Stimulated activated CD4-positive, alpha-beta T cell treated with anti-CD3 and anti-CD28 coated beads, Interleukin-1b, Interleukin-23, amount 100 ng/mL, for 4 hours (primary cell): ENCODE measurements at places on chromosomes 12 and 14.

DNA sequence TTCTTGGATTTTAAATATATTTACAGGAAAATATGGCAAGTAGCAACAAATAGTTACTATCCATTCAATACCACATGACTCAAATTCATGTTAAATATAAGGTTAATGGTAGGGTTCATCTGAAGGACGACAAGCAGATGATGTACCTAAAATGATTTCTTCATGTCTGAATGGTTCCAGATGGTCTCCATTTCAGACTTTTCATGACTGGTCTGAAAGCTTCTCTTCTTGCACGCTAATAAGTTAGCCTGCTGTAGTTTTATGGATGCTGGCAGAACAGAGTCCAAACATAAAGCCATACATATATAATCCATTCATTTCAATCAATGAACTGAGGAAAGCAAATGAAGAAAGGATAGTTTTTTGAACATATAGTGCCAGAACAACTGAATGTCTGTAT is 257.0 kb upstream of the MGAT4C start:
- no peak for DNase-seq

- DNase-seq: no peak
Measured at GRCh38 chr14:22429546-22430294, 159.3 kb downstream of the DAD1 start.

DNA sequence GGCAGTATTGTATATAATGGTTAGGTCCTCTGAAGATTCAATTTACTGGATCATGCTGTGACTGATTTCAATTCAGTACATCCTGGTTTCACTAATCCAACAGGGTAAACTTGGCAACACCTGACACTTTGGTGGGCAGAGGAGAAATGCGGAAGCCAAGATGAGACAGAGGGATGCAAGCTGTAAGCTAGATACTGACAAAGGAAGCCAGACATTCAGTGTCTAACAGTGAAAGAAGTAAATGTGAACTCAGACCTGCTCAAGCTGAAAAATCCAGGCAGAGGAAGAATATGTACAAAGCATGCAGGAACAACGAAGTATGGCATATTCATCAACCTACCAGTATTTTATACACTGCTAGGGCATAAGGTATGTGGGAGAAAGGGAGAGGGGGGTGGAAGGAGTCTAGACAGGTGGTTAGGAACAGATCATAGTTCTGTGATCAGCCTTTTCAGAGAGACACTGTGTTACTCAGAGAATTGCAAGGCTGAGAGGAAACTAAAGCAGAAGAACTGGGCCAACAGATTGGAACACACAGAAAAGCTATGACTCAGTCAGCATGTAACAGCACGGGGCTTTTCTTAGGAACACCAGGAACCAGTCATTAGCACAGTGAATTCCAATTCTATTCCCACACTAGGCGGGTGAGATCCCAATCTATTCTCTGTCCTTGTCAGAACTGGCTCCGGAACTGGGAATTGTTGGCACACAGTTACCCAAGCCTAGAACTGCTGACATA is 40.3 kb downstream of the NELL2 start:
- DNase-seq: no peak

DNA sequence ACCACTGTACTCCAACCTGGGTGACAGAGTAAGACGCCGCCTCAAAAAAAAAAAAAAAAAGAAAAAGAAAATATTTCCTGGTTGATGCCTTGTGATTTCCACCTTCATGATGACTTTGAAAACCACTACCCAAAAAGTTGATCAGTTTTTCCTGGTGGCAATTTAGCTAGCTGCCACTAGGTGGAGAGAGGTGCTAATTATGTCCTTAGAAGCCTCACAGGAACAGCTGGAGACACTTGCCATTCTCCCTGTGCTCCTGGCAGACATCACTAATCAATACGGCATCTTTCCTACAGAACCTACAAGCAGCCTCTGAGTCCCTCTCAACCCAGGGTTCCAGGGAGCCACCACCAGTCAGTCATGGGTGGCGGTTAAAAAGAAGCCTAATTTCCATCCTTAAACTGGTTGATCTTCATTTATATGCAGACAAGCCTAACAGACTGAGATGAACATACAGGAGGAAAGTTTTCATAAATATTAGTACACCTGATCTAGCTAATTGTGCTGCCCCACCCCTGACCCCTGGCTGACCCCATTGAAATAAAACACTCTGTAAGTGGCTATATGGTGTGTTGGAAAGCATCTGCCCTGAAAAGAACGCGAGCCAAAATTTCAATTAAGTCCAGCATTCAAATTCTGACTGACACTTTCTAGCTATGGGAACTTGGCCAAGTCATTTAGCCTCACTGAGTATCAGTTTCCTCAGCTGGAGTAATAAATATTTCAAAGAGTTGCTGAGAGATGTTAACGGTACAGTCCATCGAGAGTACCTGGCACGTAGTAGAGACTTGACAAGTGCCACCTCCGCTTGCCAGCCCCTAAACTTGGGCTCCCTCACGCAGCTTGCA is 6.2 kb upstream of the OAS1 start:
- DNase-seq: peak; percentile 31

GRCh38 chr14:85439696-85440328 is 90.1 kb upstream of the FLRT2 start:
- no peak for DNase-seq

DNA sequence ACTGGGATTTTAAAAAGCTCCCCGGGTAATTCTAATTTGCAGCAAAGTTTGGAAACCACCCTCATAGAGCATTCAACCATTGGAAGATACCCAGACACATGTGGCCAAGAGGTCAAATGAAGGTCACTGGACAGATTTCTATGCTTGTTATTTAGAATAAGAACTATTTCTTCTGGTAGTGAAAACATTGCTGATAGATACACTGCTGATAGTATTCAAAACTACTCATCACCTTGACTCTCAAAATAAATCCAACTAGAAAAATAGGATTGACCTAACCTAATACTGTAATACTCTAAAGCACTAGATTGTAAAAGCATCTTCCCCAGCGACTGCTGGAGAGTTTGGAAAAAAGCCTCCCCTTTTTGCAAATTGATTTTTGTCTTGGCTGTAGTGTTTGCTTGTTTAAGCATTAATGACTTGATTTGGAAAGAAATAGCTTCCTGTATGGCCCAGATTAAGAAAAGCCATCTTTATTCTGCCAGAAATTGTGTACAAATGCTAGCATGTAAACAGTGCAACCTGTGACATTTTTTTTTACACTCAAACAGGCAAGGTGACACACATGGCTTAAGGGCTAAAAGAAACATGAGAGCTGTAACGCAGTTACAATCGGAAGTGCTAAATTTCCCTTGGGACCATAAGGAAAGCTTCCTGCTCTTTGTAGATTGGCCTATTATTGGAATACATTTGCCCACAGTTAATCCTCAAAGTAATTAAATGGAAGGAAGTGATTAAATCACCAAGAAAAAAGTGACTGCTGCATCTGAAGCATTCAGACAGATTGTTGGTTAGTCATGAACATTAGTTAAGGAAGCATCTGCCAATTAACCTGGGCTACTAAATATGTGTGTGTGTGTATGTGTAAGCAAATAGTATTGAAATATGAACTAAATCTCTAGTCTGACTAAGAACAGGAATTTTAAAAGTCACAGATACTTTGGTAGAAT is 356.5 kb upstream of the ATP2B1 start:
- no peak for DNase-seq

DNA sequence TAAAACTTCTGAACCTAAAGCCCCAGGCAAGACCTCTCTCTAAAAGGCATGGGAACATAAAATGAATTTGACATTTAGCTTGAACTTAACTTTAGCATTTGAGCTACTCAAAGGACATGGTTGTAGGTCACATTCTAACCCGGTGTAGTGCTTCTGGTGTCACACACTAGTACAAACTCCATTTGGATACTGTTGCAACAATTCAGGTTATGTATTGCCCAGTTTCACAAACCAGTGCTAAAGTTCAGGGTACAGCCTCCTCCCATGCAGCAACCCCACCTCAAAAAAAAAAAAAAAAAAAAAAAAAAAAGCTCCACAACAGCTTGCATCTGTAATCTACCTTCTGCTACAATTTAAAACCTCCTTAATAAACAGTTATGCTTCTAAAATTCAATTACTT is 7.8 kb downstream of the PPTC7 start:
- no peak for DNase-seq

DNA sequence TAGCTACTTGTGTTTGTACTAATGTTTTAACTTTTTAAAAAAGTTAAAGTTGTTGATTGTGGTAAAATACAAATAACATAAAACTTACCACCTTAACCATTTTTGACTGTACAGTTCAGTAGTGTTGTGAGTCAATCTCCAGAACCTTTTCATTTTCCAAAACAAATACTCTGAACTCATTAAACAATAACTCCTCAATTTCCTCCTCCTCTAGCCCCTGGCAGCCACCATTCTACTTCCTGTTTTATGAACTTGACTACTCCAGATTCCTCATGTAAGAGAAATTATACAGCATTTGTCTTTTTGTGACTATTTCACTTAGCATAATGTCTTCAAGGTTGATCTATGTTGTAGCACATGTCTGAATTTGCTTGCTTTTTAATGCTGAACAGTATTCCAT is 299.1 kb upstream of the AMIGO2 start:
- DNase-seq: no peak

- DNase-seq: no peak
Measured at GRCh38 chr12:118377021-118377883, 897 bp downstream of the SUDS3 start.

GRCh38 chr12:2877953-2878732 is 1.1 kb downstream of the RHNO1 start:
- no peak for DNase-seq

DNA sequence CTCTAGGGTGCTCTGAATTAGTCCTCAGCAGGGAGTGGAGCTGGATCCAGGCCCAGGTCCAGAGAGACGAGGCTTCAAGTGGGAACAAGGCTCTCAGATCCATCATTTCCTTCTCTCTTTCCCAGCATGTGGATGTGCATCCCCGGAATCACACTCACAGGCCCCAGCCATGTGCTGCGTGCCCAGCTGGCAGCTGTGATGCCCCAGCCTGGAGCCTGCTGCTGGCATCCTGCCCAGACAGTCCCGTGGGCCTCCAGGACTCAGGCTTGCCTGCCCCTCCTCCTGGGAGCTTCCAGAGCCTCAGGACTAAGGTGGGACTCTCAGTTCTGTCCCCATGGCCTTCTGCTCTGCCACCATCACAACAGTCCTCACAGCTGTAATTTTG is 6.2 kb upstream of the KRT84 start:
- DNase-seq: no peak

GRCh38 chr14:54722791-54723432 is 156.0 kb downstream of the SAMD4A start:
- DNase-seq: no peak

- DNase-seq: no peak
Measured at GRCh38 chr14:103084021-103084919, at the start of gene LBHD2. Gene LBHD2, plus strand, starts transcription at chr14:103084210. Its CDS starts 1,803 bp downstream, at chr14:103086013.

DNA sequence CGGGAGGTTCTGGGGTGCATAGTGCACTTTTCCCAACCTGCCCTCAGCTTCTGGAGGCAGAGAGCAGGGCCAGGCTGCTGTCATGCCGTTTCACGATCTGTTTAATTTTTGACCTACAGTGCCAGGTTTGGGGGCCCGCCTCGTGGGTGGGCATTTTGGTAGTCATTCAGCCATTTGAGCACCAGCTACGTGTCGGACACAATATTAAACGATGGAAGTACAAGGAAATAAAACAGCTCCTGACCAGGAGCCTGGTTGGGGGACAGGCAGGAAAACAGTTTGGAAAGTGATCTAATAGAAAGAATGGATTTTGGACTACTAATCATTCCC is 708 bp downstream of the FNTB start:
- no peak for DNase-seq

GRCh38 chr12:120642121-120642520 is 1.7 kb downstream of the CABP1 start:
- no peak for DNase-seq

DNA sequence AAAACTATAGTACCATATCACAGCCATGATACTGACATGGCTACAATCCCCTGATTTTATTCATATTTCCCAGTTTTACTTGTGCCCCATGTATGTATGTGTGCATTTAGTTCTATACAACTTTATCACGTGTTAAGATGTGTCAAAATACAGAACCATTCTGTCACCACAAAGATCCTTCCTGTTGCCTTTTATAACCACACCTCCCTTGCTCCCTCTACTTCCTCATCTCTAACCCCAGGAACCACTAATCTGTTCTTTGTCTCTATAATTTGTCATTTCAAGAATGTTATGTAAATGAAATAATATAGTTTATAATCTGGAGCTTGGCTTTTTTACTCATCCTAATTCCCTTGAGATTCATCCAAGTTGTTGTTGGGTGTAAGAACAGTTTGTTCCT is 358.4 kb downstream of the DPF3 start:
- DNase-seq: no peak

DNA sequence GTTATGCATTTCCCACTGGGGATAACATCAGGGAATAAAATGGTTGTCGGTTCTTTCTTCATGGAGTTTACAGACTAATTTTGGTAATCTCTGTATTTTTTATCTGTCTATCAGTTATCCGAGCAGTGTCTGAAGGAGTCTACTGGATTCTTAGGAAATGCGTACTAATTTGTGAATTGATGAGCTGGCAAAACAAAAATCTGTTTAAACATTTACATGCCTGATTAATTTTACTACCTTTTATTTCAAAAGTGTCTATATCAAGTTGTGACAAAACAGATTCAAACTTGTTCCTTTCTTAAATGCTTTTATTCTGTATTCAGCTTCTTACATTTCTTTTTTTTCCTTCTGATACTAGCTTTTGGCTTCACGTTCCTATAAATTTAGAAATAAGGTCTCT is 4.4 kb downstream of the RIMKLB start:
- no peak for DNase-seq

DNA sequence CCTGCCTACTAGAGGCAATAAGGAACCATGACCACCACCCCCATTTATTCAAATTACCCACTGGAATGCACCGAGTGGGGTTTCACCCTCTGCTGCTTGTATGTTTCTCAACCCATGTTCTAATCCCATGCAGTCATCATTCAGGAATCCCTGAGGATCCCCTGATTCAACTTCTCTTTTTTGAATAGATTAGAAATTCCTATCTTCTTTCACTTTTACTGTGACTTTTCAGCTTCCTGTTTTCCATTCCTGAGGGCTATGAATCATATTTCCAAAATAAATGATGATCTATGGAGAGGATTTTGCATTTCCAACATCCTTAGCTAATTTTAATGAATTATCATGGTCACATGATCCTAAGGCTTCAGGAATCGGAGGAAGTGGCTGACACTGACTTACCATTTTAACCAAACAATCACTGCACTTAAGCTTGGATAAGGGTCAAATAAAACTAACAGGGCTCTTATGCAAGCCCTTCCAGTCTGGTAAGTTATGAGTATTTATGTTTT is 19.4 kb upstream of the P2RX4 start:
- DNase-seq: no peak

GRCh38 chr14:20460458-20461224 is 593 bp downstream of the PIP4P1 start:
- peak; percentile 35 for DNase-seq

GRCh38 chr14:65926935-65927700 is 514.6 kb downstream of the FUT8 start:
- no peak for DNase-seq

- DNase-seq: no peak
Measured at GRCh38 chr14:36383767-36384431, 63.5 kb upstream of the MBIP start.

DNA sequence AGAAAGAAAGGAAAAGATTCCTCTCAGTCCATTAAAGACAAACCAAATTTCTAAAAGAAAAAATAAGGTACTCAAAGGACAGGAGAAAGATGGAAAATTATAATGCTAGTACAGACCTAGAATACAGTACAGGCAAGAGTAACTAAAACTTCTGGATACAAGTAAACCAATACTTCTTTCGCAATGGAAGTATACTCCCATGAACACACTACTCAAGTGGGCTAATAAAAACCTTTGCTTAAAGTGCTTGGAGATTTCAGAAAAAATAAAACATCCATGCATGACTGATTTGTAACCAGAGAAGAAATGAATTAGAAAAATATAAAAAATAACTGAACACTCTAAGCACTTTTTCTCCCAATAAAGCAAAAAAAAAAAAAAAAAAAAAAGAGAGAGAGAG is 3.5 kb downstream of the ZBTB25 start:
- DNase-seq: no peak
